ENCODE measurements at places on chromosomes 4 and X.

DNA sequence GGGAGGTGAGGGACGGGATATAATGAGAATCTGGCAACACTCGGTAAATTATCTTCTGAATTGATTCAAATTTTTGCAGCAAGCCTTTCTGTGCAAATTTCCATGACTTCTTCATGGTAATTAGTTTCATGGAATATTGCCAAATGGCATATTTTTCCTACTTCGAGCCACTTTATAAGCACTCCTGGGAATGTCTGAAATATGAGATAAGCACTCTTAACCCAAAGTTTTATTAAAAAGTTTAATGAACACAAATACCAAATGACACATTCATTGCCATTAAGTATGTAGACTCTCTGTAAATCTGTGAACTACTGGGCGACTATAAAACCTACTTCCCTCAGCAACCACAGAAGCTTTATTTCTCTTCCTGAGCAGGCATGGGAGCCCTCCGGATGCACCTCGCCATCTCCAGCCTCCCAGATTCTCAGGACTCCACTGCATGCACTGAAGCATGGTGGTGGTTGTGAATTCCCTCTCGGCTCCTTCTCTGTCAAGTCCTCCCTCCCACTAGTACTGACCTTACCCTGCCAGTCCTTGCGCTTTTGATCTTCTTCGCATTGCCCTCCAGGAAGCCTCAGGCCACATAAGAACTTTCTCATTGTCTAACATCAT lies 154.4 kb upstream of the RPL34 start:
- DNase-seq: no peak

DNA sequence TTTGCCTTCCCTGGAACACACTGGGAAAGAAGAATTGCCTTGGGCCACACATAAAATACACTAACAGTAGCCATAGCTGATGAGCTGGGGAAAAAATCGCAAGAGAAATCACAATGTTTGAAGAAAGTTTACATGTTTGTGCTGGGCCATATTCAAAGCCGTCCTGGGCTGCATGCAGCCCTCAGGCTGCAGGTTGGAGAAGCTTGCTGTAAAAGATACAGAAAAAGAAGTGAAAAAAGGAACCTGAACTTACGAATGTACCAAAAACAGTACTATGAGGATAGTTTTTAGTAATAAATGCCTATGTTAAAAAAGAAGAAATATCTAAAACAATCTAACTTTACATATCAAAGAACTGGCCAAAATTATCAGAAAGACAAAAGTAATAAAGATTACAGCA lies 82.1 kb downstream of the UGT2B28 start:
- no peak for DNase-seq

DNA sequence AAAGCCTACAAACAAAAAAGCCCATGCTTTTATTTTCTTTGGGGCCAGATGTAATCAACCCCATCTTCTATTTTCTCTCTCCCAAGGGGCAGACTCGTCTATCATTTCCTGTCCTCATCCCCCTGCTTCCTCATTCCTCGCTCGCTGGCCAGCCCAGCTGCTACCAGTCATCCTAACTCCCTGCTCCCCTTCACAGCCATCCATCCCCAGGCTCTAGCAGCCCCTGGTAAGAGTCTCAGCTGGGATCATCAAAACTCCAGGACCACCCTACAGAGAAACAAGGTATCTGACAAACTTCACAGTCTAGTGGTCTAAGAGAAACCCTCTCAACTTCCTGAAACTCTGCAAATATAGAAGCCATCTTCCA lies 23.6 kb downstream of the SH3KBP1 start:
- DNase-seq: no peak

DNA sequence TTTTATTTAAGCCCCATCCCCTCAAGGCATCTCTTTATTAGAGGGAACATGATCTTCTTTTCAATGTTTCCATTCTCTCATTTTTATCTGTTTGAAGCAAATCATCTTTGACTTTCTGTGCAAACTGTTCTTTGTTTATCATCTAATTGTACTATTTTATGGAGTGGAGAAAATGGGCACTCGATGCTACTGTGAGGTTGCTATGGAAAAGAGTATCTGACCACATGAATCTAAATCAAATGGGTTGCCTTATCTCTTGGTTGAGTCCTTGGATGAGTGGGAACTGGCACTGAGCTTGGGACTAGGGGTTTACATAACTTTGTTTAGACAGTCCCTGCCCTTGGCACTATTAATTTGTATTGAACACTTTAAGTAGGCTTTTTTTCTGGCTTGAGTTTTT lies 9.1 kb downstream of the OCRL start:
- DNase-seq: no peak

- no peak for DNase-seq
Measured at GRCh38 chr4:88308587-88308986, 24.2 kb upstream of the PPM1K start.

DNA sequence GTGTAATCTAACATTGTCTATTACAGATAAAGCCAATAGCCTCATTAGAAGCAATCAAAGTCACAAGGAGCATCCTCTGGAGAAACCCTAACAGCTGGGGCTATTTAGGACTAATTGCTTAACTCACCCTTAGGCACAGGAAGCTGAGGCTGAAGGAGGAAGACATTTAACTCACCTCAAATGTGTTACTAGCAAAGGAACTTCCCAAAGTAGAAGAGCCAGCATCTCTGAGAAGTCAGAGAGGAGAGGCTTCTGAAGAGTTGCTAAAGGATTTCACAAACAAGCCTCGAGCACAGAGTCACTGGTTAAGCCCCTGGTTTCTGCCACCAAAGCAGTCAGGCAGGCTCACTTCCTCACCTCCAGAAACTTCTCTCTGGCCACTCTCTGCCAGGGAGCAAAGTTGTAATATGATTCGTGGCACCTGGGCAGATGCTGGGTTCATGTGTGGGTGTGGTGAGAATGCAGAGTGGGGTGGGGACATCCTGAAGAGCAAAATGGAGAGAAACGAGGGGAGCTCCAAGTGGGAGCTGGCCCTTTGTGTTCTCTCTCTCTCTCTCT lies 201.3 kb downstream of the HS6ST2 start:
- DNase-seq: no peak

DNA sequence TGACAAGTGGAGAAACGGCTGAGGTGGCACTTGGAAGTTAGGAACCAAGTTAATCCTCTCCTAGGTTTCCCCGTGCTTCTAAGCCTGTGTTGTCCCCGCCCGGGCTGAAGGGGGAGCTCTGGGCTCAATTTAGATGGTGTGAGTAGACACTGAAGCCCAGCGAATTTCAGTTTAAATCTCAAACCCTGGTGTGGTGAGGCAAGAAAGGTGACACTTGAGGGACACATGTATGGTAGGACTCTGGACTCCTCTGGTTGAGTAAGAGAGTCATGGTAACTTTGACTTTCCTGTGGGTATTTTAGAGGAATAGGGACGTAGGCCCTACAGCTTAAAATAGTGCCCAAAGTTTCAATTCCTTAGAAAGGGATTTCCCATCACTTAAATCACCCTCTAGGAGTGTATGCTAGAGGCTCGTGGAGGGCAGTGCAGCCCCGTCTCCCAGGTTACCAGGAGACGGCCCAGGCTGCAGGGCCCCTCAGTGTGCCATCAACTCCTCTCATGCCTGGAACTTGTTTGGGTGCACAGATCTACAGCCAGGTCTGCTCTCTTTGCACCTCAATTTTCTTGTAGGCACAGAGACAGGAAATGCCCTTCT lies 24.0 kb downstream of the HAND2 start:
- no peak for DNase-seq

DNA sequence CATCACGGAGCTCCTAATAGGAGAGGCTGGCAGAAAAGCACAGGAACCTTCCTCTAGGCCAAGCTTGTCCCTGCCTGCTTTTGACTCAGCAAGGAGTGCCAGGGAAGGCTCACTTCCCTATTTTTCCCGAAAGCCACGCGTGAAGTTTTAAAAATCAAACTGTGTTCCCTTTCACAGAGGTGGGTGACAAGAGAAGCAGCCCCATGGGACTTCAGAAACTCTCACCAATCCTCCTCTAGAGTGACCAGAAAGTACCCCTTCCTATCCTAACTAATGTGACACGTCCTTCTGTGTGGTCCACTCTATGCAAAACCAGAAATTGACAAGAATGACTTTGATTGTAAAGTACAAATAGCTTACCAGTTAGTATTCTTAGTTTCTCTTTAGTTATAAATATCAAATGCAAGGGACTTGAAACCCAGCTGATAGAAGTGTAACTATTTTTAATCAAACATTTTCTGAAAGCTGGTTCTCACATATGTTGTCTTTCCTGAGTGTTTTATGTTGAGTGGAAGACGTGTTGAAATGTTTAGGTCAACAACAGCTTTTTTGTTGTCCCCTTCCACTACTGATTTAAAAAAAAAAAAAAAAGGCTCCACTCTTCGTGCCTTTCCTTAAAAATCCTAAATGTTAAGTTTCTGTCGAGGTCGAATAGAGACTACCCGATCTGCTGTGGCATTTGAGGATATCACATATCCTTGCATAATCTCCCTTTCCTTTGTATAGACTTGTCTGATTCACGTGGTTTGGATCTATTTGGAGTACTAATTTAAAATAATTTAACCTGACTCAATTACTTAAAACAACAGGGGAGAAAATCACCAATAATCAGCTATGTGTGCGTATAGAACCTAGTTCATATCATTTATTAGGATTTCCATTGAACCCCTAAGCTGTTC lies 42.1 kb downstream of the NFKB1 start:
- no peak for DNase-seq

GRCh38 chrX:132737743-132738142 lies 220.7 kb downstream of the HS6ST2 start:
- DNase-seq: no peak

GRCh38 chr4:106149026-106149425 lies 167.0 kb downstream of the TBCK start:
- no peak for DNase-seq

- no peak for DNase-seq
Measured at GRCh38 chr4:19230906-19231545, 1020.7 kb upstream of the SLIT2 start.

GRCh38 chr4:139689093-139689722 lies 23.6 kb downstream of the MGST2 start:
- no peak for DNase-seq

- no peak for DNase-seq
Measured at GRCh38 chr4:139209470-139210063, 32.5 kb upstream of the ELF2 start.

- DNase-seq: no peak
Measured at GRCh38 chr4:183950536-183950935, 45.4 kb downstream of the STOX2 start.

- DNase-seq: no peak
Measured at GRCh38 chr4:177770776-177771175, 328.5 kb upstream of the AGA start.

- DNase-seq: no peak
Measured at GRCh38 chr4:23614284-23614892, 275.5 kb downstream of the PPARGC1A start.

- DNase-seq: peak; percentile 27
Measured at GRCh38 chrX:63350941-63351616, at the start of gene SPIN4. Gene SPIN4 (minus strand): TSS chrX:63351332. CDS start chrX:63350819, 513 bp downstream.

DNA sequence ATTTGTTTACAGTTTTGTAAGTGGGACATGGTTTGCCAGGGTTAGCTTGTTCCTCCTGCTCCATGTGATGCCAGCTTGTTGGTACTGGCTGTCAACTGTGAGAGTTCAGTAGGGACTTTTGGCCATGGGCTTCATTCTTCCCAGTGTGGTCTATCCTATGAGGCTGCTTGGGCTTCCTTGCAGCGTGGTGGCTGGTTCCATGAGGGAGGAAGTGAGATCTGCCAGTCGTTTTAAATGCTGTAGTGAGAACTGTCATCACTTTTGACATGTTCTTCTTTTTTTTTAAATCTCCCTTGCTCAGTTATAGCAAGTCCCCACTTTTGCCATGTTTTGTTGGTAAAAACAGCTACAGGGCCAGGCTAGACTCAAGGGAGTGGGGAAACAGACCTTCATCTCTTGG lies 15.9 kb downstream of the NSD2 start:
- no peak for DNase-seq

DNA sequence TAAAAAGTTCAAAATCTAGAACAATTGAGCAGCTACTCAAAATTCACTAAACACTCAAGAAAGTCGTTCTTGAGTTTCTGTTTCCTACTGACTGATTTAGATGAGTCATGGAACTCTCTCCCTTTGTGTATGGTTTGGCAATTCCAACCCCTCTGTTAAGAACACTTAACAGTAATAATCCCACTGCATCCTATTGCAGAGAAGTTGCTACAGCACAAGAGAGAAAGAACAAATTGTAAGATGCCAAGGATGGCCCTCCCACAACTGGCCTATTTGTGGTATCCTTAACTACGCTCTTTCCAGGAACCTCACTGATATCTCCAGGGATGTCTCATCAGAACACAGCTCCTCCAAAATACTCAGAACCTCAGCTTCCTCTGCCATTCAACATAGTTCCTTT lies 701.8 kb upstream of the TENM3 start:
- peak; percentile 45 for DNase-seq

GRCh38 chr4:15365641-15366040 lies 62.2 kb upstream of the C1QTNF7 start:
- DNase-seq: no peak

GRCh38 chr4:55435141-55435841 lies 39.5 kb downstream of the TMEM165 start:
- DNase-seq: no peak

DNA sequence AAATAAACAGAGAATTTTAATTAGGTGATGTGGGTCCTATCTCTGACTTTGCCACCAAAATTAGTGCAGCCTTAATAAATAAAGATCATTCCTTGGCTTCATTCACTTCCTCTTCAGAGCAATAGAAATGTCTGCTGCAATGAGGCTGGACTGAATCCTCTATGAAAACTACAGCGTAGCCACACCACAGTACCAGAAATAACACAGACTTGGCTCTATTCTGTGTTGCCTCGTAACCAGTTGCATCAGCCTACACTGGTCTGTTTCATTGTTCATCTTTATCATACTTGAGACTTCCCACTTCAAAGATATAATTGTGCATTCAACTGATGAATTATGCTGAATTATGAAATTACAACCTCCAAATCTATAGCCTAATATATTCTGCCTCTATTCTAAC lies 15.8 kb downstream of the GLRA3 start:
- DNase-seq: no peak

- DNase-seq: no peak
Measured at GRCh38 chr4:30256116-30256832, 463.9 kb upstream of the PCDH7 start.

GRCh38 chr4:153729895-153730294 lies 29.9 kb downstream of the RNF175 start:
- no peak for DNase-seq

DNA sequence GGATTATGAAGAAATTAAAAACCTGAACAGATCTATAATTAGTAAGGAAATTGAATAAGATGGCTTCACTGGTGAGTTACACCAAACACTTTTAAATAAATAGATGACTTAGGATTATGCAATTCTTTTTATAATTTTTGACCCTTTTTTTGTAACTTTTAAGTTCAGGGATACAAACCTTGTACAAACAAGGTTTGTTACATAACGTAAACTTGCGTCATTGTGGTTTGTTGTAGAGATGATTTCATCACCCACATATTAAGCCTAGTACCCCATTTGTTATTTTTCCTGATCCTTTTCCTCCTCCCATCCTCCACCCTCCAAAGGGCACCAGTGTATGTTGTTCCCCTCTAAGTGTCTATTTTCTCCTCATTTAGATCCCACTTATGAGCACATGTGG lies 75.7 kb downstream of the CPEB2 start:
- peak; percentile 20 for DNase-seq

GRCh38 chrX:136766785-136767103 lies 14.0 kb downstream of the ARHGEF6 start:
- DNase-seq: no peak

- no peak for DNase-seq
Measured at GRCh38 chrX:106177106-106177981, 9.2 kb downstream of the PWWP3B start.

- DNase-seq: no peak
Measured at GRCh38 chr4:174436377-174436776, 85.9 kb downstream of the HPGD start.

GRCh38 chrX:118495958-118496762 lies 545 bp downstream of the DOCK11 start:
- no peak for DNase-seq
